ENCODE measurements at places on chromosomes 5 and 9.

GRCh38 chr5:31963358-31964006 is 210.6 kb downstream of the GOLPH3 start:
- DNase-seq, result no peak

DNA sequence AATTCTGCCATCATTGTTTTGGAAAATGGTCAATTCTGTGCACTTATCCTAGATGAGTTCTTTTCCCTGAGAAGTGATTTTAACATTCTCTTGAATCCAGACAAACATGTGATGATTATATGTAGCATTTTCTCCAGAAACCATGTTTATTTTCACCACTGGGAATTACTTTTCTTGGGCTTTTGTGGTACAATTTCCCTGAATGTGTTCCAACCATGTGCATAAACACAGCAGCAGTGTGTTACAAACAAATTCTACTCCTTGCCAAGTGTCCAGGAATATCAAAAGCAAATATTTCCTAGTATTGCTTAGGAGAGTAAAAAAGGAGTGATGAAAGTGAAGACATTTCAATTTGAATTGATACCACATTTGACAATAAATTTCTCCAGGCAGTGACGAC is 50.4 kb downstream of the NXNL2 start:
- no peak for DNase-seq

DNA sequence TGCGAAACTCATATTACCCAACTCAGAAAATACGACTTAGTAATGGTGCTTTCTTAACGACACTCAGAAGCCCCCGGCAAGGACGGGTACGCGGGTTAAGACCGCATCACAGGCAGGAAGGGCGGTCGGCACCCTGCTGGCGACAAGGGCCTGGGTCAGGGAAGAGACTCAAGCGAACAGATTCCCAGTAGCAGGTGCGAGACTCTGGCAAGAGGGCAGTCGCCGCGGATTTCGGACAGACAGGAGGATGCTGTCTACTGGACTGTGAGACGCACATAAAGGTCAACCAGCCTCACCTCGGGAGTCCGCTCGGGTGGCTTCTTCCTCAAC is 398 bp downstream of the RAPGEF6 start:
- no peak for DNase-seq

- no peak for DNase-seq
Measured at GRCh38 chr5:152556784-152557183, 151.7 kb upstream of the NMUR2 start.

GRCh38 chr9:108213511-108213910 is 642.3 kb downstream of the ACTL7B start:
- DNase-seq, result no peak

DNA sequence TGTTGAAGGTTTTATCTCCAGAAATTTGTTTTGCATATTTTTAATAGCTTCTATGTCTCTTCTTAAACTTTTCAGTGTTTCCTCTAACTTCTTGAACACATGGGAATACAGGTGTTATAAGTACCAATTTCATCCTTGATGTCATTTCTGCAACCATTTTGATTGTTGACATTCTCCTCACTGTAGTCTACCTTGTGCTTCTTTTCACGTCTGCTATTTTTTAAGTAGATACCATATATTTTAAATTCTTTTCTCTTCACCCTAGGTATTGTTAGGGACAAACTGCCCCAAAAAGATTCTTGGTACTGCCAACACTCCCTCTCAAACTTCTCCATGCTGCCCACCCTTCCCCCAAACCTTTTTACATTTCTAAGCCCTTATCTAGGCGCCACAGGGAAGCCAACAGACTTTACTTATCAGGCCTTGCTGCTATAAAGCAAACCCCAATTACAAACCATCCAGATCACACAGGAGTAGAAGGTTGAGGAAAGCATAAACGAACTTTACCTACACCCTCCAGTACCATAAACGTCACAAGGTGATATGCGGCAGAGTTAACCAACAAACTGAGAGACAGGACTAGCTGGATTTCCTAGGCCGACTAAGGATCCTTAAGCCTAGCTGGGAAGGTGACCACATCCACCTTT is 1165.3 kb downstream of the TAF11L14 start:
- no peak for DNase-seq

- DNase-seq, result no peak
Measured at GRCh38 chr5:133154274-133155075, 102.7 kb downstream of the HSPA4 start.

GRCh38 chr5:130975299-130975698 is 189.8 kb downstream of the HINT1 start:
- no peak for DNase-seq

DNA sequence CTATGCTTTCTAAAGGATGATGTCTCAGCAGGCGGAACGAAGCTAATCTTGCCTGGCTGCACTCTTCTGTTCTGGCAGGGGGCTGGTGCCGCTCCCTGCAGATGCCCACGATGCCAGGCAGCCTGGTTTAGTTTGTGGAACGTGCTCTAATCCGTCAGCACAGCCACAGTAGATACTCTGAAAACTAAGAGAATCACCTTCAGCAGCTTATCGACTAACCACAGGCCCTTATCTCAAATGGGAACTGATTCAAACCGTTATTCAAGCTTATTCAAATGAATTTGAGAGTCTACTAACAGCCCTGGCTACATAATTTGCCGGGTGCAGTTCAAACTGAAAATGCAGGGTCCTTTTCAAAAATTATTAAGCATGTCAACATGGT is 246.6 kb upstream of the ANKRD55 start:
- no peak for DNase-seq

DNA sequence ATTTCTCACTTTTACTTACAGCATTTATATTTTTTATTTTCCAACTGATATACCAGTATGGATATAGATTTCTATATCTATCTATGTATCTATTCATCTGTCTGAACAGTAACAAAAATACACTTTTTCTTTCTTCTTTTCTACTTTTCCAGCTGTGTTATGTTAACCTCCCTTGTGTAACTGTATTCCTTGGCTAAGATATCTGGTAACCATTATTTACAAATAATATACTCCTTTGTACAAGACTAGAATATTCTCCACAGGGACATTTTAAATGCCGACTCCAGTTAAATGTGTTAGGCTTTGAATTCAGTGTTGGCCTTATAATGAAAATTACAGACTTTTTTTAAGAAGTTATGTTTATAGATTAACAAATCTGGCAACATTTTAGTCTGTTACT is 168.7 kb downstream of the XRCC4 start:
- DNase-seq, result no peak

DNA sequence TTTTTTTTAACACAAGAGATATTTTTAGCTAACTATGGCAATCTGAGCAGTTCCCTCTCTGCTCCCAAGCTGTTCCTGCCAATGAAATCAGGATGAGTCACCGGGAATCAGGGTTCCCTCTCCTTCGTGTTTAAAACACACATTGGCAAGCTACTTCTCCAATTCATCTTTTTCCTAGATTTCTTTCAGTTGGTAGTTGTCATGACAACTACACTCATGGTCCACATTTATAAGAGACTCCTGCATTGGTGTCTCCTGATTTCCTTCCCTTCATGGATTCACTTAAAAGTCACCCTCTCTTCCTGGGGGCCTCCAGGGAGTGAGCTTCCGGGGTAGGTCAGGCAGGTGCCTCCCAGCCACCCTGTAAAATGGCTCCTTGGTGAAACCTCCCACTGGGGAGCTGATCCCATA is 72.3 kb upstream of the NIPAL4 start:
- no peak for DNase-seq

DNA sequence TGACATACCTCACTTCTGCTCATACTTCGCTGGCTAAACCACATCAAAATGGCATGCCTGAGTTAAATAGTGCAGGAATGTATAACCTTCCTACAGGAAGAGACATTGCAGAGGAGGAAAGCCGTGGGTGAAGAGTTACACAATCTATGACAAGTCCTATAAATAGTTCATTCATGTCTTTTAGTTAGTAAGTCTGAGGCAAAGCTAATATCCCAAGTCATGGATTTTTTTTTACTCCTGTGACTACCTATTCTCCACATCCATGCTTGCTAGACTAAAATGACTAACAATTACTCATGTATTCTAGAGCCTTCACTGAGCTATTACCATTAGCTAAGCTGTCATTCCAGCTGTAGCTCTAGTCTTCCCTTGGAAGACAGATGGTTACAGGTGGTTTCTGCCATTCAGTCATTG is 391.3 kb downstream of the NR2F1-AS1 start:
- DNase-seq, result no peak

- no peak for DNase-seq
Measured at GRCh38 chr5:125244531-125244930, 498.1 kb upstream of the ZNF608 start.

All from GM12892 (cell line).